ENCODE measurements at places on chromosomes 7 and 10.

DNA sequence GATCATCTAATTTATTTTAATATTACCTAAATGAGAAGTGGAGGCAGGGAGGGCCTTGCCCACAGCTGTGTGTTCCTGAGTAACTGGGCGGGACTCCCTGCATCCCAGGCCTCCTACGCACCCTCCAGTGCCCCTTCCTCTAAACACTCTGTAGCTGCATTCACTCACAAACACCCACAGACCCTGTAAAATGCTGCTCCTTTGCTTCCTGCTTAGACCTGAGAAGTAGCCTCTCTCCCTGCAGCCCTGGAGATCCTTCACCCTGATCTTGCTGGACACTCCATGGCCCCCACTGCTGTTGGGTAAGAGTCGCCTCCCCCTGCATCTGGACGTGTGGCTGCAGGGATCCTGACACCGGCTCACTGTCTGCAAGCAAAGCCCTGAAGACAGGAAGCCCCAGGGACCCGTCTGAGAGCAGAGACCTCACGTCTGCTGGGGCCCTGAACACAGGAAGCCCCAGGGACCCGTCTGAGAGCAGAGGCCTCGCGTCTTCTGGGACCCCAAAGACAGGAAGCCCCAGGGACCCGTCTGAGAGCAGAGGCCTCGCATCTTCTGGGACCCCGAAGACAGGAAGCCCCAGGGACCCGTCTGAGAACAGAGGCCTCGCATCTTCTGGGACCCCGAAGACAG, 589.8 kb downstream of the DNAJB6 start:
- DNase-seq: no peak

DNA sequence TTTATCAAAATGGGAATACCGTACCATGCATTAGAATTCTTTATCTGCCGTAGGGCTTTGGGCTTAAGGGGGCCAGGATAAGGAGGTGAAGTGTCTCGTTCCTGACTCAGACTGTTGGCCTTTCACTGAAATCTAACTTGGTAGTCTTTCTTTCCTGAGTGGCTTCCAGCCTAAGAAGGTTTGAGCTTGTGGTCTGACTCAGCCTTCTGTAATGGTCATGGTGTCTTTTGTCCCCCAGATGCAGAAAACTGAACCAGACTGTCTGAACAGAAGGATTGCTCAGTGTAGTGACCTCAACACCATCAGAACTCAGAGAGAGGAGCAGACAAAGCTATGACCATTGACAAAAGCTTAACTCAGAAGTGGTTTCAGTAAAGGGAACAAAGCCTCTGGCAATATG, 39.5 kb downstream of the WNT2 start:
- no peak for DNase-seq

DNA sequence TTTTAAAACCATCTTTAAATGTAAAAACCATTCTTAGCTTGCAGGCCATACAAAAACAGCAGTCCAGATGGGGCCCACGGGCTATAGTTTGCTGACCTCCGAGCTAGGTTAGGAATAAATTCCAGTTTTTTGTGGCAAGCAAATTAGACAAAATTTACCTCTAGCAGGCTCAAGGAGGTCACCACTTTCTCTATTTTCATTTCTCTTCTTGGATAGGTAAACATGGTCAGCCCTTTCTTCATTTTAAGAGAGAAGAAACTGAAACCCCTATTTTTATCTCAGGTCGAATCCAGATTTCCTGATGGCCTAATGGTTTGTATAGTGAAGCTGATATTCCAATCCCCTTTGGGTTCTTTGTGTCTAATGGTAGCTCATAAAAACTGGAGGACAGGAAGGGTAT, 10.7 kb downstream of the IKZF5 start:
- DNase-seq: no peak

DNA sequence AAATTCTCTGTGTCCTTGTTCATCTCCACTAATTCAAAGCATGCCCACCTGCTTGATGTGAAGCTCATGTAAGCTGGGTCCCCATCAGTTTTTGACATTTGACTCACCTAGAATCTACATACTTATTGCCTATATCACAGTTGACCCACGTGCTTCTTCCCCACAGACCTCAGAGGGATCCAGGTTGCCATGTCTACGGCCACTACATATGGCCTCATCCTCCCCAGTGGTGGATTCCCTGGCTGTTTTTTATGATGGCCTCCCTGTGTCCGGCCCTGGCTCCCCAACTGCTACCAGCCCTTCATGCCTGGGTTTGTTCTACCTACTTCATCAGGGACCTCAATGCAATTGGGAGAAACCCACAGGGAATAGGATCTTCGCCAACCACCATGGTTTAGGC, 187.4 kb upstream of the GDF10 start:
- DNase-seq: no peak

DNA sequence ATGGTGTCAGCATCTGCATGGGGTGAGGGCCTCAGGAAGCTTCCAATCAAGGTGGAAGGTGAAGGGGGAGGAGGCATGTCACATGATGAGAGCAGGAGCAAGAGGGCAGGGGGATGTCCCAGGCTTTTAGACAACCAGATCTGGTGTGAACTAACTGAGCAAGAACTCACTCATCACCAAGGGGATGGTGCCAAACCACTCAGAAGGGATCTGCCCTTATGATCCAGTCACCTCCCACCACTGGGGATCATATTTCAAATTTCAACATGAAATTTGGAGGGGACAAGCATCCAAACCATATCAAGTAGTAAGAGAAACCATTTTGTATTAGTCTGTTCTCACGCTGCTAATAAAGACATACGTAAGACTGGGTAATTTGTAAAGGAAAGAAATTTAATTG, 33.6 kb downstream of the THNSL1 start:
- DNase-seq: no peak

DNA sequence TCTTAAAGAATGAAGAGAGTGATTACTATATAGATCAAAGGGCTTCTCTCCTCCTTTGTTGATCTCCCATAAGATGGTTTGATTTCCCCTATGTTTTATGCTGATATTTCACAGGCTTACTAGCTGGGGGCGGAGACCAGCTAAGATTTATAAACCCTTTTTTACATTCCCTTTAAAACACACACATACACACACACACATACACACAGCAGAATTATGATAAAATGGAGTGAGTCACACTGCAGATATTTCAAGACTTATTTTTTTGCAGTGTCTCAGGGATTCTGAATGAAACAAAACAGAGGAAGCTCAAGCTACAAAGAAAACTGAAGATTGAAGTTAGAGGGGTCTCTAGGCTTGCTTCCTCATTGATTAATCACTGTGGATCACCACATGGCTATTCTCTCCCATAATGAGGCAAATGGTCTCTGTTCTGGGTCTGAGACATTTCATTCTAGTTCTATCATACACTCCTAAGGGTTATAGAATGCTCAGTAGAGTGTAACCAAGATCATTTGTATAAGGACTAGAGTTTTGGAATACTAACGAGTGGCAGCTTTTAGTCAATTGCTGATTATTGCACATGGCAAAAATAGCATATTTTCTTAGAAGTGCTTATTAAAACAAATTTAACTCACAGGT, 18.6 kb downstream of the INA start:
- DNase-seq: no peak

GRCh38 chr7:106568680-106569499, 92.1 kb downstream of the CCDC71L start:
- DNase-seq: no peak

DNA sequence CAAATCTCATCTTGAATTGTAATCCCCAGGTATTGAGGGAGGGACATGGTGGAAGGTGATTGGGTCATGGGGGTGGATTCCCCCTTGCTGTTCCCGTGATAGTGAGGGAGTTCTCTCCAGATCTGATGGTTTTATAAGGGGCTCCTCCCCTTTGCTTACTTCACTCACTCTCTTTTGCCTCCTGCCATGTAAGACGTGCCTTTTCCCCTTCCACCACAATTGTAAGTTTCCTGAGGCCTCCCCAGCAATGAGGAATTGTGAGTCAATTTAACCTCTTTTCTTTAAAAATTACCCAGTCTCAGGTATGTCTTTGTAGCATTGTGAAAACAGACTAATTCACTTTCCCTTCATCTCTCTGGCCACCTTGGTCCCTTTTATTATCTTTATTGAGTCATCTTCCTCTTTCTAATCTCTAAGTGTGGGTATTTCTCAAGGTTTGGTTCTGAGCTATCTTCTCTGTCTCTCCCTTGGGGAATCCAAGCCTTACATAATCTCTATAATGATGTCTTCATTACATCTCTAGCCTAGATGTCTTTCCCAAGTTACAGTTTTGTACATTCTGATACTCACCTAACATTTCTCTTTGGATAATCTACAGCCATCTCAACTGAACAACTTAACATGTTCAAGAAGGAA, 99.1 kb upstream of the JCAD start:
- no peak for DNase-seq

- DNase-seq: no peak
Measured at GRCh38 chr7:94396596-94396995, 1.9 kb downstream of the COL1A2 start.

GRCh38 chr7:142542105-142542504, 207.2 kb upstream of the PRSS1 start:
- DNase-seq: no peak
